ENCODE measurements at places on chromosomes 2 and 18.
A peak's percentile ranks its signal among the peaks of the same experiment; 100 is the strongest.

- DNase-seq, result no peak
- H3K36me3 ChIP-seq, result no peaks in the 10 kb centered on the region
- H3K27ac ChIP-seq, result no peak overlapping the region
- no peaks in the 10 kb centered on the region for H3K4me1 ChIP-seq
- H3K27me3 ChIP-seq, result 0 out of 2 replicates have a peak, but pooled peaks cover 2% of the 10 kb centered on the region
These were observed 52.7 kb downstream of the PID1 start for GRCh38 chr2:229218329-229218921.

DNA sequence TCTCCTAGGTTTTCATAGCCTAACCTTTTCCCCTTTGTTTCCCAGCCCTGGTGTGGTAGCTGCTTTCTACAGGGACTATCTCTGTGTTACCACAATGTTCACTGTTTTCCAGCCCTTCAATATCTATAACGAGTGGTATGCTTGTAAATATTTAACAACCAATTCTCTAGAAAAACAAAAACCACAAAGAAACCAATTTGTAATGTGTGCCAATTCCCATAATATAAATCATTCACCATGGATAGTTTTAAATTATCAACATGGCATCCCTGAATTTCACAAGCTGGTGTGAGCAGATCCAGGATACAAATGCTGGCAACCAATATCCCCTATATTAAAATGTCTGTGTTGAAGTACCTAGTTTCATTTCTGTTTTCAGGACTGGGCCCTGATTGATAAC lies 207.5 kb upstream of the FBXO11 start:
- H3K36me3 ChIP-seq, result no peaks in the 10 kb centered on the region
- no peaks in the 10 kb centered on the region for H3K27me3 ChIP-seq
- H3K4me1 ChIP-seq, result peaks cover 53% of the 10 kb centered on the region
- H3K27ac ChIP-seq, result peak overlapping the region; percentile 89

GRCh38 chr2:9076210-9076609 lies 72.7 kb upstream of the MBOAT2 start:
- peak; percentile 49 for DNase-seq
- no peak overlapping the region for H3K4me3 ChIP-seq
- 0 out of 2 replicates have a peak overlapping the region, but pooled peaks have one; percentile 6 for H3K27ac ChIP-seq
- H3K27me3 ChIP-seq, result no peaks in the 10 kb centered on the region

- no peak overlapping the region for H3K4me3 ChIP-seq
- no peaks in the 10 kb centered on the region for H3K4me1 ChIP-seq
- no peak for DNase-seq
These were observed 108.8 kb downstream of the LPIN1 start for GRCh38 chr2:11855064-11855760.

GRCh38 chr2:200985799-200986198 lies 22.3 kb upstream of the ORC2 start:
- H3K36me3 ChIP-seq, result peaks cover 13% of the 10 kb centered on the region
- no peaks in the 10 kb centered on the region for H3K27me3 ChIP-seq
- H3K27ac ChIP-seq, result no peak overlapping the region
- H3K4me1 ChIP-seq, result no peaks in the 10 kb centered on the region
- DNase-seq, result no peak

GRCh38 chr18:36762074-36762473 lies 66.7 kb downstream of the TPGS2 start:
- H3K36me3 ChIP-seq, result no peaks in the 10 kb centered on the region
- H3K4me3 ChIP-seq, result no peak overlapping the region

DNA sequence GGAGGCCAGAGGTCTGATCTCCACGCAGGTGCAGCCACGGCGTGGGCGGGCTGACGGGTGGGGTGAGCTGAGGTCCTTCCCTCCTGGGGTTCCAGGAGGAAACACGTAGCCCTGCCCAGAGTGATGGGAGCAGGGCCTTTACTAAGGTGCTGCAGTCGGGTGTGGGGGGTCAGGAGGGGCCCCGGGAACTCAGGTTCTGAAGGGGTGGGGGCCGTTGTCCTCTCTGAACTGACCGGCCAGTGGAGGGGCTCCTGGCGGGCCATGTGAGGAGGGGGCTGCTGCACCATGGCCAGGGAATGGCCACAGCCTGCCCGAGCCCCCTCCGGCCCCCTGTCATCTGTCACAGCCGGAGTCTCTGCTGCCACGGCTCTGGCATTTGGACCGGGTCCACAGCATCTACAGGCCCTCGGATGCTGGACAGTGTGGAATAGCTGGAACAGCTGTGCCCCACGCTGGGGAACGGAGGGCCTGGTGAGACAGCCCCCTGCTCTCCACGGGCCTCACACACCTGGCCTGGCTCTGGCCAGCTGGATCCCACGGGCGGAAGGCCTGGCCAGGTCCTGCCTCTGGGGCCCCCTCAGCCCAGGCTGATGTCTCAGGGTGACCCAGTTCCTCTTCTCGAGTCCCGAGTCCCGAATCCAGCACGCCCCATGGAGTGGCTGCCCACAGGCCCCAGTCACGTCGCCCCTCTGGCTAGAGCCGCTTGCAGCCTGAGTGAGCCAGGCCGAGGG lies 145.6 kb upstream of the GPC1 start:
- no peak overlapping the region for H3K27ac ChIP-seq
- DNase-seq, result no peak
- H3K36me3 ChIP-seq, result no peaks in the 10 kb centered on the region
- no peak overlapping the region for H3K4me3 ChIP-seq

GRCh38 chr18:28382215-28382879 lies 205.4 kb upstream of the CDH2 start:
- no peaks in the 10 kb centered on the region for H3K4me1 ChIP-seq
- H3K27ac ChIP-seq, result no peak overlapping the region
- H3K36me3 ChIP-seq, result no peaks in the 10 kb centered on the region
- H3K4me3 ChIP-seq, result no peak overlapping the region

- no peaks in the 10 kb centered on the region for H3K36me3 ChIP-seq
- H3K27me3 ChIP-seq, result no peaks in the 10 kb centered on the region
- DNase-seq, result peak; percentile 46
- no peak overlapping the region for H3K27ac ChIP-seq
- H3K4me3 ChIP-seq, result peak overlapping the region; percentile 45
- peaks cover 18% of the 10 kb centered on the region for H3K4me1 ChIP-seq
These were observed 453.0 kb downstream of the ARHGAP15 start for GRCh38 chr2:143582046-143582747.

Measured in PC-3 (cell line).